ENCODE measurements at places on chromosomes 12 and 14.

GRCh38 chr14:95248432-95248831 lies 71.3 kb downstream of the CLMN start:
- no peak for DNase-seq

GRCh38 chr14:100878271-100879146 lies 25.0 kb downstream of the RTL1 start:
- DNase-seq = no peak

DNA sequence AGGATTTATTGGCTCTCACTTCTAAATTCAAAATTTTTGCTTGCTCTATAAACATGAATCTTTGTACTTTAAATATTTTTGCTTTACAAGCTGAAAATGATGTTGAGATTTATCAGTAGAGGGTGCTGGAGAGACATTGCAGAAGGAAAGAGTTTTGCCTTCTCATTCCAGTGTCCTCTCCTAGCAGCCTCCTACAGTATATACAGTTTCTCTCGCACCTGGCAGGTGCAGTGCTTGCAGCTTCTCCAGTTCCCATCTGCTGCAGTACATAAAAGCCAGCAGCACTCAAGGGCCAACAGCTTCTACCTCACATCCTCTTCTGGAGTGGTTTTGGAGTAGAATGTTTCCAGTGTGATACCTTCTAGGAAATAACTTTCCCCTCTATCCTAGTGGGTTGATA lies 601.8 kb upstream of the ATXN7L3B start:
- DNase-seq = no peak

- peak; percentile 56 for DNase-seq
Measured at GRCh38 chr14:77862154-77862786, 62.4 kb downstream of the ADCK1 start.

DNA sequence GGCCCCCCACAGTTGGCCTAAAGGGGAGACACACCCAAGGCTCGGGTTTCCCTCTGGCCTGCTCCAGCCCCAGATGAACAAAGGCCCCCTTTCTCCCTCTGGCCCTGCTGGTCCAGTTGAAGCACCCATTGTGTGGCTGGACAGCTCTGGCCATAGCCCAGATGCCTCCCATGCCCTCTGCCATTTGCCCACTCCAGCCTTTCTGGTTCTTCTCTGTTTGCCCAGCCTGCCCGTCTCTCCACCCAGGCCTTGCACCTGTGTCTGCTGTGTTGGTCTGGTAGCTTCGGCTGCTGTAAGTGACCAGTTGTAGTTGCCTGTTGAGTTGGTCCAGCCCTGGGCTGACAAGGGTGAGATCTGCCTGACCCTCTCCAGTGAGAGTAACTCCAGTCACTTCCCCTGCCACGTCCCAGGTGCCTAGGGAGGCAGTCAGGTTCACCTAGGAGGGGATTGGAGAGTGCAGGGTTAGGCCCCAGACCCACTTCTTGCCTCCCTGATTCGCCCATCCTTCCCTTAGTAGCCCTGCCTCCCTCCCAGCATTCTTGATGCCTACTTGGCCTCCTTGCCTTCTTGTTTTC lies 3.0 kb downstream of the B4GALNT1 start:
- no peak for DNase-seq

GRCh38 chr12:93712200-93712599 lies 35.0 kb downstream of the CRADD start:
- no peak for DNase-seq

DNA sequence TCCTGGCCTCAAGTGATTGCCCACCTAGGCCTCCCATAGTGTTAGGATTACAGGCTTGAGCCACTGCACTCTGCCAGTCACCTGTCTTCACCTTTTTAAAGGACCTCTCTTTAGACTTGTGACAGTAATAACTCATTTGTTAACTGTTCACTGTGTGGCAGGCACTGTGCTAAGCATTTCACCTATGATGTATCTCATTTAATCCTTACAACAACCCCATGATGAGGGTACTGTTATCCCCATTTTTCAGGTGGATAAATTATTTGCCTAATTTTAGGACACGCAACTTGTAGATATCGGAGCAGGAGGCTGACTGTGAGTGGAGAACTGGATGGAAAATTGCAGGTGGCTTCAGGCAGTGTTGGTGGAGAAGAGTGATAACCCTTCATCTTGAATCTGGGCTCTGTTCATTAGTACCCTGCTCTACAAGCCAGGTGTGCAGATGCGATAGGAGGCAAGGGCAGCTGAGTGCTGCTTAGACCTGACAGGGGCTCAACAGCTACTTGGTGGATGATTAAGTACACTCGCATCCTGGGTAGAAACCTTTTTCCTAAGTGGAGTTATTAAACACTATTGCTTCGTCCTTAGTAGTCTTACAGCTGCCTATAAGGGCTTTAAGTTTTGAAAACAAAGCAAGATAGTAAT lies 2.7 kb downstream of the TCTN1 start:
- DNase-seq = no peak

- DNase-seq = no peak
Measured at GRCh38 chr12:26534071-26534470, 298.9 kb downstream of the ITPR2 start.

DNA sequence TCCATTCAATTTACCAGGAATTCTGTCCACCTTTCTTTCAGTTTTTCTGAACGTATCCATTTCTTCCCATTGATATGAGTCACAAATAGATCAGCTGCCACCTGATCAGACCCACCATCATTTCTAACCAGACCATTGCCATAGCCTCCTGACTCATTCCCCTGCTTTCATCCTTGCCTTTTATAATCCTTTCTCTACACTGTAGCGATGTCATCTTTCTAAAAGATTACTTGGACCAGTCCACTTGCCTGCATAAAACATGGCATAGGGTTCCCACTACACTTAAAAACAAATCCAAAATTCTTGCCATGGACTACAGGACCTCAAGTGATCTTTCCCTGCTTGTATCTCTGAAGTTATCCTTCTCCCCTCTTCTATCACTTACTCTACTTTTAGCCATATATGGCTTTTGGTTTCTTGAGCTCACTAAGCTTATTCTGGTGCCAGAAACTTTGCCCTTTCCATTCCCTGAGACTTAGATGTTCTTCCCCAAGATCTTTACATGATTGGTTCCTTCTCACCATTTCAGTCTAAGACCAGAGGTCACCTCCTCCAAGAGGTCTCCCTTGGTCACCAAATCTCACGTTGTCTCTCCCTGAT lies 149.5 kb upstream of the KRR1 start:
- DNase-seq = no peak

- DNase-seq = no peak
Measured at GRCh38 chr14:90087433-90087832, 25.6 kb downstream of the KCNK13 start.

DNA sequence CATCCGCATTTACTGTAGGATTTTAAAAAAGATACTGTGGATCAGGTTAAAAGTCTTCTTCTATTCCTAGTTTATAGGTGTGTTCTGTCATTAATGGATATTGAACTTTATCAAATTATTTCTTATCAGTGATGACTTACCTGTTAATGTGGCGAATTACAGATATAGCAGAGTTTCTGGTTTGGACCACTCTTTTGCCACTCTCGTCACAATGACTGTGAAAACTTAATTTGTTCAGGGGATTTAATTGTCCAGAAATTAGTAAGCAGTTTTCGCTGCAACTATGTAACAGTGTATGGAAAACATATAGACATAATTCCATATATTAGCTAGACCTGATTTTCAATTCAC lies 14.9 kb downstream of the COCH start:
- no peak for DNase-seq

GRCh38 chr12:109446-109845 lies 42.9 kb downstream of the IQSEC3 start:
- no peak for DNase-seq

- no peak for DNase-seq
Measured at GRCh38 chr12:127550271-127550670, 716.7 kb upstream of the TMEM132C start.

DNA sequence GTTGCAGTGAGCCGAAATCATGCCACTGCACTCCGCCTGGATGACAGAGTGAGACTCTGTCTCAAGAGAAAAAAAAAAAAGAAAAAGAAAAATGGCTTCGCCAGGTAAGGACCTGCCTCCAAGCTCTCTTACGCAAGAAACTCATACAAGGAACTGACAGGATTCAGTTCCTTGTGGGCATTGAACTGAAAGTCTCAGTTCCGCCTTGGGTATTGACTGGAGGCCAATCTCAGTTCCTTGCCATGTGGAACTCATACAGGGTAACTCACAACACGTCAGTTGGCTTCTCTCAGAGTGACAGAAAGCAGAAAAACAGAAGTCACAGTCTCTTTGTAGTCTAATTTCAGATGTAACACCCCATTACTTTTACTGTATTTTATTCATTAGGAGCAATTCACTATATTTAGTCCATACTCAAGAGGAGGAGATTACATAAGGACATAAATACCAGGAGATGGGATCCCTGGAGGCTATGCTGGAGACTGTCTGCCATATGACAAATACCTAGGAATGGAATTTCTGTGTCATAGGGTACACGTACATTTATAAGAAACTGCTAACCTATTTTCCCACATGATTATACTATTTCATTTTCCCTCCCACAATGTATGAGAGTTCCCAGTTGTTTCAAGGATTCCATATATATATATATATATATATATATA lies 11.4 kb upstream of the NOPCHAP1 start:
- DNase-seq = no peak

GRCh38 chr12:24960222-24960855 lies 11.4 kb upstream of the BCAT1 start:
- DNase-seq = no peak

DNA sequence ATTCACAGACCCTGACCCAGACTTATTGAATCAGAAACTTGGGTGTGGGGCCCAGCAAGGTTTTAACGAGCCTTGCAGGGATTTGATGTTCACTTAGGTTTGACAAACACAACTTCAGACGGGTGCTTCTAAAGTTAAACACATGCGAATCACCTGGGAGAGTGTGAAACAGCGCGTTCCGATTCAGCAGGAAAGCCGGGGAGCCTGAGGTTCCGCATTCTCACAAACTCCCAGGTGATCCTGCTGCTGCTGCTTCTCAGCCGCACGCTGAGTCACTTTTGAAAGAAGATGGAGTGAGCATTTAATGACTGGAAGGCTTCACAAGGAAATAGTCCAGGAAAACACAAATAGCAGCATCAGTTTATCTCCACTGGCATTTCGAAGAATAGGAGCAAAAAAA lies 44.2 kb upstream of the DDX11 start:
- DNase-seq = no peak

- DNase-seq = no peak
Measured at GRCh38 chr12:106981788-106982187, 5.2 kb downstream of the MTERF2 start.

GRCh38 chr12:131867891-131868675 lies 26.3 kb upstream of the ULK1 start:
- DNase-seq = no peak
